ENCODE measurements at places on chromosomes 4 and X. TPM values are rescaled to one million over a fixed set of nuclear protein-coding genes. Genes with fewer than 3 reads are reported as not detected.
A peak's percentile ranks its signal among the peaks of the same experiment; 100 is the strongest.

The SUPT20HL1 gene
- not detected for polyA plus RNA-seq

The ADGRG4 gene
- polyA plus RNA-seq = not detected

The L1CAM gene
- 2.5 TPM for polyA plus RNA-seq

The NHS gene
- polyA plus RNA-seq = 1.2 TPM

The NKAP gene
- polyA plus RNA-seq = 7.8 TPM

The RADX gene
- 2.9 TPM for polyA plus RNA-seq

The MAGEC3 gene
- 0.66 TPM for polyA plus RNA-seq

The GATA1 gene
- 0.72 TPM for polyA plus RNA-seq

The NWD2 gene
- polyA plus RNA-seq = not detected

The CCSER1 gene
- 0.37 TPM for polyA plus RNA-seq

GRCh38 chrX:31392513-31392912 lies 320.7 kb upstream of the FTHL17 start:
- DNase-seq = no peak

GRCh38 chrX:44317181-44317580 lies 26.3 kb downstream of the EFHC2 start:
- no peak for DNase-seq

GRCh38 chrX:118694638-118695037 lies 32.8 kb upstream of the IL13RA1 start:
- no peak for DNase-seq

GRCh38 chrX:99117011-99117410 lies 1293.1 kb downstream of the PCDH19 start:
- no peak for DNase-seq

DNA sequence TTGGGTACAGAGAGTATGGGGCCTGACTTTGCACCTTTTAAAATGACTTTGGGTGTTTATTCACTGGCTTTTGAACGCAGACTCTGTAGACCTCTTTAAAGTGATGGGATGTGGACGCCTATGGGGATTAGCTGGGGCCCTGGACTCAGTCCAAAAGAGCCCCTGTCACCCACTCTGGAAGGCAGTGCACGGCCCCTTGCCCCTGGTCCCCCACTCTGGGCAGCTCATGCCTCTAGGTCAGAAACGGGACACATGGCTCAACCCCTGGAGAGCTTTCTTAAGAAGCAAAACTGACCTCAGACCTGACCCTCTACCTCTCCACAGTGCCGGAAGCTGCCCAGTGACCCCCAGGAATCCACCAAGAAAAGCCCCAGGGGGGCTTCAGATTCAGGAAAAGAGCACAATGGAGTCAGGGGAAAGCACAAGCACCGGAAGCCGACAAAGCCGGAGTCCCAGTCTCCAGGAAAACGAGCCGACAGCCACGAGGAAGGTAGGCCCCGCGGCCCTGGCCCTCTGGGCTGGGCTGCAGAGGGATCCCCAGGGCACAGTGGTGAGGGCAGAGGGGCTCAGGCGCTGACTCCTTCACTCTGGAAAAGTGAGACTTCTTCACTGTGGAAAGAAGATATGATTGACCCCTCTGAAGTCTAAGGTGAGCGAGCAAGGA lies 38.4 kb downstream of the BCORL1 start:
- DNase-seq = no peak

DNA sequence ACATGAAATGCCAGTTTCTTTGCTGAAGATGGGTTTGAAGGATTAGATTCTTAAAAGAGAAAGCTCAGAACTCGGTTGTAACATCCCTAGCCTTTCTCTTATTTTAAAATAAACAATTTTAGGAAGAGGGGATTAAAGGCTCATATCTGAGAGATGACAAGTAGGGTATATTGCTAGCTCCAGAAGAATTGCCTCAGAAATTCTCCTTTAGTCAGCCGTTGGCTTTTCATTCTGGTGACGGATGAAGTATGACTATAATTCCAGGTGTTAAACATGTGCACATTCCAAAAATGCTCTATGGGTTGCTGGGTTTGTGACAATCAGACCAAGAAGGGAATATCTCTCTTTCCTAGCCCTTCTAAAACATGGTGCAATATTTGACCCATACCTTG lies 17.8 kb downstream of the DKK2 start:
- DNase-seq = no peak

DNA sequence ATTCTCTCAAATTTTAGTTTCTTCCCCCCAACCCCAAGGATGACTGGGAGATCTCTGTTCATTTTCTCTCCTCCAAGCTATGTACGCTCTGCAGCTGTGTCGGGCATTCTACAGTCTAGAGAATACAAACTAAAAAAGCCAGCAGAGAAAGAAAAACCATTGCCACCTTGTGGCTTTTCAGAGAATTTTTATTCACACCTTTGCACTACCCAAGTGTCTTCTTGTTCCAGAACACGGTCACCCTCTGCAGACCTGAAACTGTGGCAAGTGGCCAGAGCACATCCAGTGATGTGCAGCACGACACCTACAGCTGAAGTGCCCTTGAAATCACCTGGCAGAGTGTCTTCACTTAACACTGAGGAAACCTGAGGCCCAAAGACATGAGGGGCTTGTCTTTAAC lies 68.6 kb downstream of the CHST7 start:
- no peak for DNase-seq

DNA sequence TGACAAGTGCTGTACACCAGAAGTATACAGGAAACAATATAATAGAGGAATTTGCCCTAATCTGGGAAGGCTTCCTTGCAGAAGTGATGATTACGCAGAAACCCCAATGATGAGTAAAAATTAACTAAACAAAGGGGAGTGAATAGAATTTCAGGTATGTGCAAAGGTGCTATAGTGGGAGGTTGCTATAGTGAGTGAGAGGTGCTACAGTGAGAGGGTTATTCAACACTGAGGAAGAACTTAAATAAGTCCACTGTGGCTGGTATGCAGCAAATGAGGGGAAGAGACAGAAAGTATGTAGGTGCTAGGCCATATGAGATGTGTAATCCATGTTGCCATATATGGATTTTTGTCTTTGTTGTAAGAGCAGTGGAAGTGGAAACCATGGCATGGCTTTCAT lies 69.5 kb downstream of the TRIM2 start:
- no peak for DNase-seq

DNA sequence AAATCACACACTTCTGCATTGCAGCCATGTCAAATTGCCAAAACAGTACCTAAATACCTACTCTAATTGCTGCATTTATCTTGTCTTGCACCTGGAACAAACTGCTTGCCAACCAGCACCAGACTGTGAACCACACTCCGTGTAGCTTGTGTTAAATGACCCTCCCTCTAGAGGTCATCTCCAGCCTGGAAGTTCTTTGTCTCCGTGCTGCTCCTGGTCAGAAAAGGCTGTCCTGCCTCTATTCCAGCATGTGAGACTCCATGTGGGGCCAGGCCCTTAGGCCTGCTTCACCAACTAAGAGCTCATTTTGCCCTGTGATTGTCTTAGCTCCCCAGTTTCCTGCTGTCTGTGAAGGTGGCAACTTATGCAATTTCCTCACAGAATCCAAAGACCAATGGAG lies 28.3 kb downstream of the CNGA2 start:
- no peak for DNase-seq

DNA sequence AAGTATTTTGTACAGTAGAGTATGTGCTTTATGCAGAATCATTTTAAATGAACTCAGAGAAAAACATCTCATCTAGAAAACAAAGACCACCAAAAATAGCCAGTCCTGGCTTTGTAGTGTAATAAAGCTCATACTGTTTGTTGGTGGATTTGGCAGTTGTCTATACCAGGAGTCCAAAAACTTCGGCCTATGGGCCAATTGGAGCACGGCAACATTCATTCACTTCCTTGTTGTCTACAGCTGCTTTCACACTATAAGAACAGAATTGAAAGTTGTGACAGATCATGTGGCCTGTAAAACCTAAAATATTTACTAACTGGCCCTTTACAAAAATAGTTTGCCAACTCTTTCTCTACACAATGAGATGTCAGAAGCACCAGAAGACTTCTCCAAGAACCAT lies 5.3 kb downstream of the FBXW7 start:
- no peak for DNase-seq

DNA sequence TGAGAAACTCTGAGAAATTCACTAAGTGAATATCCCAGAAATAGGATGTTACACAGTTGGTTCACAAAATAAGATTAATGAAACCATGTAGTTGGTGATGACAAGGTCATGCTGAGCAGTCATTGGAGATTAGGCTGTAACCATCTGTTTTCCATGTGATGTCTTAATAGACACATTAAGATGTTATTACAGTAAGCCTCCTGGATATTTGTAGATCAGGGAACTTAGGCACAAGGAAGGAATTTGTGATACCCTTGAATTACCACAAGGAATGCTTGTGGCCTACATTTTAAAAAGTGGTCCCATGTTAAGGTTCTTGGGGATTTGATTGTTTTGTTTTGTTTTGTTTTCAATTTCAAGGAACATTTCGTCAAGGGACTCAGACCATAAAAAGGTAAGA lies 185.6 kb upstream of the BANK1 start:
- DNase-seq = no peak

DNA sequence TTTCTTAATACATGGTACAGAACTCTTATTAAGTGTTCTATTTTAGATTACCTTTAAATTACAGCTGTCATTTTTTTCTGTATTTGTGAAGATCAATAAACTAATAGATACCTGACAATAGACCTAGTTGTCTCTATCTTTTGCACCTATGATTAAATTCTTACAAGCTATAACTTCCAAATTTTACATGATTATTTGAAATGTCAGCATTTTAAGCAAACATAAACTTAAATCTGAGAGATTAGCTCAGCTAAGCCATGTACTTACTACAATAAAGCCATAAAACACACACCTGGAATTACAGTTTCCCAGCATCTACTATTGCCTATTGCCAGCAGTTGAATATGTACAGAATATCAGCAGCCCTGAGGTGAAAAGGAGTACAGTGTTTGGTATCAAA lies 118.8 kb downstream of the UGT8 start:
- no peak for DNase-seq

- DNase-seq = no peak
Measured at GRCh38 chr4:20273793-20274192, 22.1 kb downstream of the SLIT2 start.

- DNase-seq = no peak
Measured at GRCh38 chr4:13056630-13057189, 427.4 kb downstream of the RAB28 start.

- no peak for DNase-seq
Measured at GRCh38 chrX:110985470-110985869, 110.5 kb upstream of the PAK3 start.

DNA sequence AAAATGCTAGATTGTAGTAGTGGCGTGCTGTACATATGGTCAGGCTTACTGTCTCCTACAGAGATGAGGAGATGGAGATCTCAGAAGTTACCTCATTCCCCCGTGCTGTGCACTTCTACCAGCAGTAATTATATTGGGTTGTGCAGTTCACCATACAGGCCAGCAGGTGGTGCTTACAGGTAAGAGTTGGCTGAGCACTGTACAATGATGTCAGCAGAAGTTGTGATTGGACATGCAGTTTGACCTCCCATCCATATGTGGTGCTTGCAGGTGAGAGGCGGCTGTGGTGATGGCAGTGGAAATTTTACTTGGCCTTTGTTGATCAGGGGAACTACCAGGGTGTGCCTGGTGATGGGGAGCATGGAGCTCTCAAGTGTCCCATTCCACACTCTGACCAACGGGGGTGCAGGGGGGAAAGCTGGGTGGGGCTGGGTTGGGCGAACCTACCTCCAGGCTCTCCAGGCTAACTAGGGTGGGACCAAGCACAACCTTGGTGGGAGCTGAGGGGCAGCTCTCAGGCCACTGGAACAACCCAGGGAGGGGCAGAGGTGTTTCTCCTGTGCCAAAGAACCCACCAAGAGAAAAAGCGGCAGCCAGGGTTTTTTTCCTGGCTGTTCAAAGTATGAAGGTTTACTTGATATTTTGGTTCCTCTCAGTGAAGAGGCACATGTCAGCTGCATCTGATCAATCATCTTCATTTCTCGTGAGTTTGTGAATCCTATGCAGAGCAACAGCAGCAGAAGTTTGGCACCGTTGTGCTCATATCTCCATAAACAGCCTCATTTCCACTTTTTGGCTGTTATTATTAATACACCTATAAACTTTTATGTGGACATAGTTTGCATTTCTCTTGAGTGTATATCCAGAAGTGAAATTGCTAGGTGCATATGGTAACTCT lies 73.8 kb upstream of the FREM3 start:
- peak; percentile 3 for DNase-seq

DNA sequence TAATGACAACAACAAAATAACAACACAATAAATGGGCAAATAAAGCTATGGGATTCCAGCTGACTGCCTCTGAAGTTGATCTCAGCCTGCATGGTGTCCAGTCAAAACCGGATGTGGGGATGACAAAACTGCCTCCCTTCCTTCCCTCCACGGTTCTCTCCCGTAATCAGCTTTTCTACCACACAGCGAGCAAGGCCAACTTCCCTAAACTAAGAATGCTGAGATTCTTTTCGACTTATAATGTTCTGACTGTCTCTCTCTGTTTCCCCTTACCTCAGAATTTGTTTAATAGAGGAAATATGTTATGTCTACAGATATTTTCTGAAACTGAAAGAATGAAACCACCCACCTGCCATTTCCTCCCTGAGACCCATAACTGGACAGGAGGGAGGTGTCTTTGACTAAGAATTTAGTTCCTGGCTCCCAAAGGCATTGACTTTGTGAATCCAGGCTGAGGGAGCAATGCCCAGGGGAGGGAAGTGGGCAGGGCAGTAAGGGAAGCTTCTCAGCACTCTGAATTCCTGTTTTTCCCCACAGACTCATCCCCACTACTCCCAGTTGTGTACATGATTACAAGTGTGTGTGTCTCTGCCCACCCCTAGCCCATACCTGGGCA lies 1.0 kb upstream of the TLR1 start:
- DNase-seq = no peak

DNA sequence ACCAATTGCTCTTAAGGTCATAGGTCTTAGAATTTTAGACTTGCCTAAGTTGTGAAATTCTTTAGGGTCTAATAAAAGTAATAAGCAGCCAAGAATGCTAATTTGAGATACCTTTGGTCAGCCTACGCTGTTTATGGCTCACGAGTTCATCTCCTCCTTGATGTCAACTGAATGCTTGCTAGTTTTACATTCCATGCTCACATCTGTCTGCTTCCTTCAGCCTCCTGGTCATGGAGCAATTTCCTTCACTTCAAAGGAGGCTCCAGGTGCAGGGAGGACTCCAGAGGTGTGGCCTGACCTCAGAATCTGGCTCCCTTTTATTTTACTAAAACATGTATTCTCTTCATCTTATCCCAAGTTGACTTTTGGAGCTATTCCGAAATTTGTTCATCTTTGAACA lies 23.3 kb upstream of the LNX1 start:
- DNase-seq = no peak

GRCh38 chr4:104942990-104943743 lies 203.5 kb upstream of the TET2 start:
- no peak for DNase-seq

- no peak for DNase-seq
Measured at GRCh38 chr4:164596318-164596878, 157.5 kb upstream of the SMIM31 start.

GRCh38 chr4:69832326-69833030 lies 27.5 kb downstream of the SULT1E1 start:
- DNase-seq = no peak

GRCh38 chrX:1027133-1027532 lies 185.3 kb downstream of the CRLF2 start:
- DNase-seq = no peak

Data from hindlimb muscle (tissue), 1 donor.